ENCODE measurements at places on chromosomes 16 and 17.

DNA sequence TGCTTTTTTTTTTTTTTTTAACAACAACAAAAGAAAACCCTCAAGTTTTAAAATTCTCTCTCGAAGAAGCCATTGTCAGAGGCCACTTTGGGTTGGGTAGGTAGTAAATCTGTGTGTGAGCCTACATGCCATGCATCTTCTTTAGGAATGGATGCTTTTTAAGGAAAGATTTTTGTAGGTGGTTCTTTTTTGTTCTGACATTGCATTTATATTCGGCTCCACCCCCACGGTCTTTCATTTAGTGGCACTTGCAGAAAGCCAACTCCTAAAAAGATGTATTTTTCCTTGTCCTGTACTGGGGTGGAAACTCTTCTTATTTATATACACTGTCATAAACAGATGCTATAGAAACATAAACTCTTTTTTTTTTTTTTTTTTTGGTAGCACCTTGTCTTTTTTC lies 35.1 kb downstream of the KCNJ2 start:
- DNase-seq: no peak

DNA sequence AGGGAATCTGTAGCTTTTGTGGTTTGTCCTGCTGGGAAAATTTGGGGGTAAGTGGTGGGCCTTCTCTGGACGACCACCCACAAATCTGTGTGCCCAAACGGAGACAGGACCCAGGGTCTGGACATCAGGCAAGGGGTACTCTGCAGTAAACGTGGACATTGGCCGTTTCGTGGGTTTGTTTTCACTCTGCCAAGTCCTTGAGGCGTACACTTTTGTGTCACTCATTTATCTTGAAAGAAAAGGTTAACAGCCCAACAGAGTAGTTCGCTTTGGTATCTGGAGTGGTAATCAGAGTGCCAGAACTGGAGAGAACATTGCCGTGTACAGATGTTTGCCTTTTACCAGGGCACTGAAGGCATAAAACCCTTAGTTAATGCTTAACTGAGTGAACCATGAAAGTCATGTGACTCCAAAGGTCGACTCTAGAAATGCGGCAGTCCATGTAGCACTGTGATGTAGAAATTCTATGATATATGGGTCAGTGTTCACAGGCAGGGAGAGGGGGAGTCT lies 15.4 kb downstream of the NAA60 start:
- peak; percentile 62 for DNase-seq

DNA sequence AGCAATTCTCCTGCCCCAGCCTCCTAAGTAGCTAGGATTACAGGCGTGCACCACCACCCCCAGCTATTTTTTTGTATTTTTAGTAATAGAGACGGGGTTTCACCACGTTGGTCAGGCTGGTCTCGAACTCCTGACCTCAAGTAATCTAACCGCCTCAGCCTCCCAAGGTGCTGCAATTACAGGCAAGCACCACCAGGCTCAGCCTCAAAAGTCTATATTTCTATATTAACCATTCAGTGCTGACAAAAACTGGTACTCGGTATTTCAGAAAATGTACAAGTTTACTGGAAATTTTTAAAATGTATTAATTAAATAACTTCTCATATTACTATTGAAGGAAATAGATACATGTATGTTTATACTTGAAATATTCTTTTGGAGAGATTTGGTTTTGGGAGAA lies 1.4 kb upstream of the HEXD start:
- DNase-seq: no peak

DNA sequence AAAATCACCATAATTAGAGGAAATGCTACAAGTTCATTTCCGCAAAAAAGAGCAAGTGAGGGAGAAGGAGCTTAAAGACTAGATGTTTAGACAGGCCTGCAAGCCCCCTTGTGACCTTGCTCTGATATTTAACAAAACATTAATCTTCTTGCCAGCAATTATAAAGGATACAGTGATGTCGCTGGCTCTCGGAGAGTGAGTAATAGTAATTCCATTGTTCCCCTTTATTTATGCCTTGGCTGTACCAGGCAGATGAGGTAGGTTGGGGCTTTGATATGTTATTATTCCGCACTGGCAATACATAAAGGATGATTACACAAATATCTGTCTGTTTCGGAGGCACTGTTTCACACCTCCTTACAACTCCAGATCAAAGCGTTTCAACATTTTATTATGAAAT lies 204.8 kb upstream of the SALL1 start:
- no peak for DNase-seq

DNA sequence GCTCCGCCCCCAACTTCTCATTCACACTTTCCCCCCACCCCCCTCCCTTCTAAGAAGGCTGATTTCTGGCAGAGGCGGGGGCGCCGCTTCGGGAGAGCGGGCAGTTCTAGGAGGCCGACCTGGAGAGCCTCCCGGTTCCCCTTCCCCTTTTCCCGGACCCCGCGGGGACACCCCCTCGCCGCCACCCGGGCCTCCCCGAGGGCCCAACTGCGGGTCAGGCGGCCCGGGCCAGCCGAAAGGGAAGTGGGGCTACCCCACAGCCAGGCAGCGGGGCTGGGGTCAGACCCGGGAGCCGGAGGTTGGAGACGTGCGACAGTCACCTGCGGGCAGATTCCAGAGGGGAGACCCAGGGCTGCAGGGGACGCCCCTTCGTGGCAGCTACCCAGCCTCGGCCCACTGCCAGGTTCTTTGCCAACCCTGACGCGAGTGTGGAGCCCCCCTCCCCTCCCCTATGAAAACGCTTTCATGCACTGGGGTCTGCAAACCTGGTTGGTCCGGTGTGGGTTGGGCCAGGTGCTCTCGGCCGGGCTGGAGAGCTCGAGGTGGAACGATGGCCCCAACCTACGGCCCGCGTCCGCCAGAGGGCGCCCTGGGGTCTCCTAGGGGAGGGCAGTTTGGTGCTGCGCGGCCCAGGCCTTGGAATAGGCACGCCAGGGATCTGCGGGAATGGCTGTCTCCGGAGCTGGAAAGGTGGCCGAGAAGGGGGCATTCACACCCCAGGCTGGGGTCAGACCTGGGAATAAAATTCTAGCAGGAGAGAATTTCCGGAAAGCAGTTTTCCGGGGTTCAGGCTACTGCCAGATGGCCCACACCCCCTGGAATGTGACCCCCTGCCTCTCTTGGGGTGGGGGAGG lies 721 bp upstream of the SOCS3 start:
- DNase-seq: peak; percentile 91

- no peak for DNase-seq
These were observed 23.2 kb upstream of the NPTX1 start for GRCh38 chr17:80499560-80499959.

DNA sequence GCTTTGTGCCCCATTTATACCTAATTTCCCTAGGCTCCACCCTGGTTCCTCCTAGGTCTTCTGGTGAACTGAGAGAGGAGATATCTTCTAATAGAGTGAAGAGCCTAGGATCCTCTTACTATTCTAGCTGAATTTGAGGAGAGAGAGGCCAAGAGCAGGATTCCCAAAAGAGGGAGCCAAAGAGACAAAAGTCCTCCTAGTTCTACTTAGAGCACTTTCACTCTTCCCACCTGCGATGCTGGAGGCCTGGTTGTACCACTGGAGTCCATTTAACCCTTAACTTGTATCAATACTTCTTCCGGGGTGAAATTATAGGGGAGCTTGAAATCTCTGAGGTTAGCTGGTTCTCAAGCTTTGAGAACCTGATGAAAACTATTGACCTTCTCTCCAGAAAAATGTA lies 3.4 kb upstream of the SSH2 start:
- no peak for DNase-seq

DNA sequence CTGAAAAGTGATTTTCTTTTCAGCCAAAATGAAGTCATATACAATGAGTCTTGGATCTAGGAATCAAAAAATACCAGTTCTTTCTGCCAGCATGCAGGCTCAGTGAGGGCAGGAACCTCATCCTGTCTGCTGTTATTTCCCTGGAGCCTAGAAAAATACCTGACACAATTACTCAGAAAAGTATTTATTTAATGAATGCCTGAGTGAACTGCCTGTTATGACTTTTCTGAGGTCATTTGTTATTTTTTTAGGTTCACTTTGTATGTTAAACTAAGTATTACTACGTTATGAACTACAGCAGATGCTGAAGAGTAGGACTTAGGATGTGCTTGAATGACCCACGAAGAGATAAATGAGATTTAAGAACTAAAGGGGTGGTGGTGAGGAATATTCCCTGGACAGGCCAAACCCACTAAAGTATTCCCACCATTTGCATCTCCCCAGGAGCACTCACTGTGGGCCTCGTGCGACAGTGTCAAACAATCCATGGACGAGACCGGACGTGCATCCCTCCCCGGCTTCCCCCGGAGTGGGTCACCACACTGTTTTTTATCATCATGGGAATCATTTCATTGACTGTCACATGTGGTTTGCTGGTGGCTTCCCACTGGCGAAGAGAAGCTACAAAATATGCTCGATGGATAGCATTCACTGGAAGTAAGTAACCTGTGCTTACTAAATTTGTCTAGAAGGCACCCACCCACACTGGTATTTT lies 17.1 kb upstream of the VWA3A start:
- no peak for DNase-seq

GRCh38 chr17:75412455-75413317 lies 7.2 kb upstream of the GRB2 start:
- peak; percentile 77 for DNase-seq

GRCh38 chr17:36203335-36203734 lies 6.8 kb upstream of the CCL3L1 start:
- DNase-seq: no peak

GRCh38 chr17:18039535-18040260 lies 490 bp downstream of the GID4 start:
- DNase-seq: peak; percentile 71

DNA sequence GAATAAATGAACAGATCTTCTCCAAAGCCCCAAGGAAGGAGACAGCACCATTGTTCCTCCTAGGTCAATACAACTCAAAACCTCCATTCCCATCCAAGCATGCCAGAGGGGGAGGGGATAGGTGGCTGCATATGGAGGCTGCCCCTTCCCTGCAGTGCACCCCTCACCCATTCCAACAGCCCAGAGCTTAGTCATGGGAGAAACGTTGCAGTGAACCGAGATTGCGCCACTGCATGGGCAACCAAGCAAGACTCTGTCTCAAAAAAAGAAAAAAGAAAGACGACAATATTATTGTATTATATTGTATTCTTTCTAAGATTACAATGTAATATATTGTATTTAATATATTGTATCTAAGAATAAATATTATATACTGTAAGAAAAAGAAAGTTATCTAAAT lies 36.4 kb upstream of the CD300E start:
- no peak for DNase-seq

- DNase-seq: peak; percentile 55
These were observed 21.9 kb upstream of the CDH5 start for GRCh38 chr16:66344533-66345145.

- no peak for DNase-seq
These were observed 3.7 kb downstream of the CDH1 start for GRCh38 chr16:68740628-68741346.

GRCh38 chr16:88566158-88566557 lies 4.0 kb upstream of the ZC3H18 start:
- no peak for DNase-seq

DNA sequence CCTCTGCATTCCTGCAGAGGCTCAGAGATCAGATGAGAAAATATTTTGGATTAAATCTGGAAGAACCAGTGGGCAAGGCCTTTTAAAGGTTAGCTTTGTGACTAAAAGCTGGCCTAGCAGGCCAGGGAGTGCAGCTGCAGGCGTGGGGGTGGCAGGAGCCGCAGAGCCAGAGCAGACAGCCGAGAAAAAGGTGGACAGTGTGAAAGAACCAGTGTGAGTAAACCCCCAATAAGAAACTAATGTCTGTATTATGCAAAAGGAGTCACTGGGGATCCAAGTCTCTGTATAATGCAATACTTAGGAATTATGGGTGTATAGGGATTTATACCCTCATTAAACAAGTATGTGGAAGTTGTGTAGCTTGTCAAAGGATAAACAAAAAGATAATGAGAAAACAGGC lies 21.4 kb upstream of the SPACA3 start:
- no peak for DNase-seq
